Non-pigmented ciliary epithelial cell (primary cell): ENCODE measurements at places on chromosomes 2 and 18.

DNA sequence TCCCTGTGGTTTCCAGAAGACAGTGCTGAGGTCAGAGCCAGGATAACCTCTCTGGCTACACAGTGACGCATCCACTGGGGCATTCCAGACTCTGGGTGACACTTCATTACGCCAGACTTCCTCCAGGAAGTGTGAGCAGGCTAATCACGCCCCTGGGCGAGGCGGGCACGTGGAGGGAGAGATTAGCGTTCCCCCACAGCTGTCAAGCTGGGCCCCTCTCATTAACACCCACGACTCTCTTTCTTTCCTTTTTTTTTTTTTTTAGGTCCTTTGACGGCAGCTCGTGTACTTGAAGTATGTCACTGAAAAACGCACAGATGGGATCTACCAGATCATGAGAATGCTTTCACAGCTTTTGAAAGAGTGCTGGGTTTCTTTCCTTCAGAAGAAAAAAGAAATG, 274.6 kb downstream of the AFF3 start:
- DNase-seq, result no peak

DNA sequence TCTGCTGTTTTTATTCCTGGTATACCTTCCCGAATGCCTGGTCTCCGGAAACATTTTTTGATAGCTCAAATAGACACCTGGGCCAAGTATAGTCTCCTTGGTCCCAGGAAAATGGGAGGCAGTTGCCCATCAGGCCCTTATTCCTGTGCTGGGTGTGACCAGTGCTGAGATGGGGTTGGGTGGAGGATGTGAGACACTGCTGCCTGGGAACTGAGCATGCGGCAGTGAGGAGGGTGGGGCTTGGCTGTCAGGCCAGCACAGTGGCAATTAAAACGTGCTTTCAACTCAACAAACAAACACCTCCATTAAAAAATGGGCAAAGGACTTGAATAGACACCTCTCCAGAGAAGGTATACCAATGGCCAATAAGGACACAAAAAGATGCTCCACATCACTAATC, 12.5 kb downstream of the KLHL29 start:
- no peak for DNase-seq

GRCh38 chr2:166568409-166568808, 74.4 kb upstream of the SCN7A start:
- DNase-seq, result no peak

- no peak for DNase-seq
These were observed 24.0 kb downstream of the MYO7B start for GRCh38 chr2:127559454-127559853.

DNA sequence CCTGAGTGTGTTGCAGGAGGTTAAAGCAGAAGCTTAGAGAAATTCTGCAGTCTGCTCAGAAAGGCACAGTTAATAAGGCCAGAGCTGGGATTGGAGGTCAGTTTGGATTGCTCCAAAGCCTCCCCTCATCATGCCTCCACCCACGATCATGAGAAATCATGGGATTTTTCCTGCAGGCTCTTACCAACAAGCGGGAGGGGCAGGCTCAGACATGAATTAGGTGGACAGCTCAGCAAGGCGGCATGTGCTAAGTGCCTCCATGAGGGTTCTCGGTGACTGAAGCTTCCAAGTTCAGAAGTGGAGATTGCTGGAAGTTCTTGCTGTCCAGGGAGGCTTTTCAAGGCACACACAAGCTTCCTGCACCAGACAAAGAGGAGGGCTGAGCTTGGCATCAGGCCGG, 163.8 kb downstream of the SETBP1 start:
- DNase-seq, result no peak
